ENCODE measurements at places on chromosomes 6 and 20. TPM values are rescaled to one million over a fixed set of nuclear protein-coding genes. Genes with fewer than 3 reads are reported as not detected.
A peak's percentile ranks its signal among the peaks of the same experiment; 100 is the strongest.

DNA sequence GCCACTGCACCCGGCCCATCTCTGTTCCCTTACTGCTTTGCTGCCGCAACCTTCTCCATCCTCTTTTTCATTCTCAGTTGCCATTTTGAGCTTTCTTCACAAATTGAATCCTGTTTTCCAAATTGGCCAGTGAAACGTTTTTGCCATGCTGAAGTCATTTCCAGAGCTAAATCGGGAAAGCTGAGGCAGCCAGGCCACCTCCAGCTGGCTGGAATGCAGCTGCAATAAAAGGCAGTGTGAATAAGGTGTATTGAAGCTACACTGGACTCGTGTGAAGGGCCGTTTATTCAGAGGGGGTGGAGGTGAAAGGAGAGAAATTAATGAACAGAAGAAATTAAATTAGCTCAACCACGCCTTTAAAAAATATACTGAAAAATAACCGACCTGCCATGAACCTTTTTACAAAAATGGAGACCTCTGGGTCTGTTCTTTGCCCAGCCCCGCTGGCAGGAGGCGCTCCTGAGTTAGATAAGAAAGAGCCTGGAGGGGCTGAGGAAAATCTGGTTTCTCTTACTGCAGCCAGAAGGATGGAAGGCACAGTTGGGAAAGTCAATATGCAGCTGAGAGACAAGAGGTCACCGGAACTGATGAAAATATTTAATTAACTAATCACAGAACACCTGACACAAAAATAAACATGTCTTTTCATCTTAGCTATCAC is 283.9 kb downstream of the FOXC1 start:
- no peaks in the 10 kb centered on the region for H3K36me3 ChIP-seq
- H3K4me3 ChIP-seq: no peak overlapping the region
- H3K27me3 ChIP-seq: no peaks in the 10 kb centered on the region
- H3K4me1 ChIP-seq: no peaks in the 10 kb centered on the region

DNA sequence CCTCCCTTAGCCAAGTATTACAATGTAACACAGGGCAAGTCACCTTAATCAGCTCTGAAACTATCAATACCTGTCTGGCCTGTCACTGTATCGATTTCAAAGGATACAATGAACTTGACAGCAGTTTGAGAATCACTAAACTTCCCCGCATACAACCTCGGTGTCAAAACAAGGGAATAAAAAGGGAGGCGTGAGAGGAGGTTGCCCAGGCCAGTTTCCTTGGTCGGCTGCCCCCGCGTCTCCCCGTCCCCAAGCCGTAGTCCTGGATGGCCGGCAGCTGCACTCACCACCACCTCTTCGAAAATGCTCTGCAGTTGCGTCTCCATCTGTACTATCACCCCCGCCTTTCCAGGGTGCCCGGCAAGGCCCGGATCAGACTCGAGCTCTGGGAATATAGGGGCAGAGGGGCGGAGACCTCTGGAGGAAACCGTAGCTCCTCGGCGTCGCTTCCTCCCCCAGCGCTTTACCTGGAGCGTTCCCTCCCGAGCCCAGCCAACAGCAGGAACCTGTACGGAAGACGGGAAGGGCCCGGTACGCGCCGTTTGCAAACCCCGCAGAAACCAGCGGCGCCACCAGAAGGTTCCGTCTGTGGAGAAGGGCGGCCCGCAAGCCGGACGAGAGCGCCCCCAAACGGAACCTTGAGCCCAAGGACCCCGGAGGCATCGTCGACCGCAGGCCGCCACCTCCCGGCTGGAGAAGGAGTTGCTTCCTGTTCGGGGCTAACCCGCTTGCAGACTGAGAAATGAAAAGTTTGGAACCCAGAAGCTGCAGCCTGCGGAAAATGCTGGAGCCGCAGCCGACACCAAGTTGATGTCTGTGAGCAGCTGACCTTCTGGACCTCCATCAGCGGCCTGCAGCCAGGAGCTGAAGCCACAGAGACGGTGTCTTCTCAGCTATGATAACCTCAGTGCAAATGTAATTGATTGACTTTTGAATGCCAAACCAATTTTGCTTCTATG is at the start of gene MED23:
TSS of gene MED23 (minus strand) at position 519 of the 959 bp plus-strand sequence. CDS start at position 326, 193 bp downstream.
- peaks cover 9% of the 10 kb centered on the region for H3K36me3 ChIP-seq
- no peaks in the 10 kb centered on the region for H3K4me1 ChIP-seq
- H3K27me3 ChIP-seq: no peaks in the 10 kb centered on the region
- H3K27ac ChIP-seq: peak within 1 kb of the TSS; percentile 61
- peak; percentile 96 for DNase-seq

- H3K27ac ChIP-seq: no peak overlapping the region
- no peak overlapping the region for H3K4me3 ChIP-seq
- H3K36me3 ChIP-seq: no peaks in the 10 kb centered on the region
- peaks cover 2% of the 10 kb centered on the region for H3K4me1 ChIP-seq
These were observed 6.8 kb downstream of the ADNP start for GRCh38 chr20:50924261-50924920.

COL20A1 gene
- total RNA-seq: 0.09 TPM

All from aorta (tissue), 5 donors.